ENCODE measurements at places on chromosomes 12 and 14. TPM values are rescaled to one million over a fixed set of nuclear protein-coding genes. Genes with fewer than 3 reads are reported as not detected.

GRCh38 chr14:100476012-100476822 is 111.0 kb downstream of the BEGAIN start:
- peak overlapping the region; percentile 99 for H3K27ac ChIP-seq
- no peaks in the 10 kb centered on the region for H3K27me3 ChIP-seq
- peaks cover 35% of the 10 kb centered on the region for H3K4me1 ChIP-seq
- H3K4me3 ChIP-seq: peak overlapping the region; percentile 38

GRCh38 chr14:89473569-89473968 is 56.5 kb upstream of the FOXN3 start:
- H3K4me3 ChIP-seq: no peak overlapping the region
- peaks cover 7% of the 10 kb centered on the region for H3K4me1 ChIP-seq
- DNase-seq: no peak
- H3K27ac ChIP-seq: no peak overlapping the region

Gene KCNA5
- not detected for total RNA-seq

DNA sequence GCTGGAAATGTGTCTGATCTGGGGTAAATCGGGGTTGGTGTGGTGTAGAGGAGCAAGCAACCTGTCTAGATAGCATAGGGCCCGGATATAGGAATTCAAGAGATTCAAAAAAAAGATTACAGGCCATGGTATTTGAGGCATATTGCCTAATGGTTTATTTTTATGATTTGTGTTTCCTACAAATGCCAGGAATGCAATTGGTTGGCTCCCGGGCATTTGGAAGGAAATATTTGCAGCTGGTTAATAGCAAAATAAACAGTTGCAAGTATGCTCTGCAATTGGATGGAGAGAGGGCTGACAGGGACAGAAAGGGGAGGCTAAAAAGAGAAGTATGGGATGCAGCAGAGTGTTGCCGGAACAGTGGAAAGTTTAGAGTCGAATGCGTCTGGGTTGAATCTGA is 315.6 kb upstream of the ATP2B1 start:
- DNase-seq: no peak
- no peak overlapping the region for H3K27ac ChIP-seq
- H3K4me3 ChIP-seq: no peak overlapping the region
- H3K4me1 ChIP-seq: peaks cover 6% of the 10 kb centered on the region
- no peaks in the 10 kb centered on the region for H3K36me3 ChIP-seq

DNA sequence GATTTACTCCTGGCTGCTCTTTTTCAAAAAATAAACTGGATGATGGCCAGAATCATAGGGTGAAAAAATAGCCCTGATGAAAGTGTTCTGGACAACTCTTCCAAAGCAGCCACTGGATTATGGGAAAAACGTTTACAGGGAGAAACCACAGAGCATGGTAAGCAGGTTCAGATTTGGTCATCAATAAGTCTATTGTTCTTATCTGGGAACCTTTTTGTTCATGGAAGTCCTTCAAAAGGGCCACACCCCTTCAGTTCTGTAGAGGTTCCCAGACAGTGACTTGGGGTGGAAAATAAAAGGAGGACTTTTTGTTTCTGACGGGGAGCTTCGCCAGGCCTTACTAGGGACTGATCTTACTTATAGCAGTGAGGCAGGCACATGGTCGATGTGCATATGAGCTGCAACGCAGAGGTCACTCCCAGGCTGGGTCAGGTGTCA is 117.4 kb upstream of the SLC38A2 start:
- peak; percentile 36 for DNase-seq
- no peak overlapping the region for H3K27ac ChIP-seq
- H3K4me1 ChIP-seq: peaks cover 32% of the 10 kb centered on the region
- no peak overlapping the region for H3K4me3 ChIP-seq
- no peaks in the 10 kb centered on the region for H3K27me3 ChIP-seq
- H3K36me3 ChIP-seq: no peaks in the 10 kb centered on the region

DNA sequence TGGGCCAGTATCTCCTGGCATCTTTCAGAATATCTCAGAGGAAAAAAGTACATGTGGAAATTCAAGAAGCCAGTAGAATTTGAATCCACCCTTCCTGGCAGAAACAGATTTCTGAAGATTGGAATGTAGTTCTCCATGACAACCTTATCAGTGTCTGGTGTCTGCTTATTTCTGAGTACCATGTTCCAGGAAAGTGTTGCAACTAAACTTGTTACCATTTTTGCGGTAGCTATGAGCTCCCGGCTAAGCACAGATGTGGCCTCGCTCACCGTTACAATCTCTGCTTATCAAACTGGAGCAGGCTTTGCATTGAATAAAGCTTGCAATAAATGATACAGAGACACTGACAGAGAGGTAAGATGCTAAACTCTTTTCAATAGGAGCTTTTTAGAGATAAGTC is 13.0 kb upstream of the ITPR2 start:
- no peak overlapping the region for H3K4me3 ChIP-seq
- no peak overlapping the region for H3K27ac ChIP-seq
- H3K4me1 ChIP-seq: peaks cover 8% of the 10 kb centered on the region

Gene RNASE9
- not detected for total RNA-seq

GRCh38 chr12:76312315-76312714 is 35.9 kb downstream of the BBS10 start:
- H3K27ac ChIP-seq: no peak overlapping the region
- DNase-seq: peak; percentile 39
- H3K36me3 ChIP-seq: no peaks in the 10 kb centered on the region
- peaks cover 8% of the 10 kb centered on the region for H3K4me1 ChIP-seq
- H3K4me3 ChIP-seq: no peak overlapping the region
